ENCODE measurements at places on chromosomes 11 and 22.

GRCh38 chr22:20569059-20570058, 61.9 kb downstream of the MED15 start:
- peak; percentile 94 for DNase-seq

GRCh38 chr22:37716708-37717107, 19.9 kb downstream of the TRIOBP start:
- DNase-seq, result no peak

- peak; percentile 91 for DNase-seq
Measured at GRCh38 chr11:2912498-2912897, 16.7 kb downstream of the PHLDA2 start.

DNA sequence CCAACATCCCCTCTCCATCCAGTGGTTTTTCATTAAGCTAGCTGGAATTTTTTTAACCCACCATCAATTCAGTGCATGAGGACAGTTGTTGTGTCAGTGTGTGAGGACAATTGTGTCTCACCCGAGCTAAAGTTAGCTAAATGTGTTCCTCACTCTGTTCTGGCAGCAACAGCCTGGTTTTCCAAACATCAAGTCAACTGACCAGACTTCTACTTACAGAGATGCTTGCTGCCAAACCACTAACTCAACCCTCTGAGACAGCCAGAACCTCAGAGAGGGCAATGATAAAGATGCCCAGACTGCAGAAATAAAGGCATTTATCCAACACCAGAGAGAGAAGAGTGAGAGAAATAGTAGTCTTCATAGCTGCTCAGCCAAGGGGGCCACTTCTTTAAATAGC, 6.7 kb downstream of the PAMR1 start:
- no peak for DNase-seq

- DNase-seq, result no peak
Measured at GRCh38 chr22:36386900-36387708, 663 bp downstream of the MYH9 start.

GRCh38 chr11:12885717-12886239, 123.3 kb upstream of the RASSF10 start:
- no peak for DNase-seq
